B cell (primary cell): ENCODE measurements at places on chromosomes 5 and 9.
A peak's percentile ranks its signal among the peaks of the same experiment; 100 is the strongest.

DNA sequence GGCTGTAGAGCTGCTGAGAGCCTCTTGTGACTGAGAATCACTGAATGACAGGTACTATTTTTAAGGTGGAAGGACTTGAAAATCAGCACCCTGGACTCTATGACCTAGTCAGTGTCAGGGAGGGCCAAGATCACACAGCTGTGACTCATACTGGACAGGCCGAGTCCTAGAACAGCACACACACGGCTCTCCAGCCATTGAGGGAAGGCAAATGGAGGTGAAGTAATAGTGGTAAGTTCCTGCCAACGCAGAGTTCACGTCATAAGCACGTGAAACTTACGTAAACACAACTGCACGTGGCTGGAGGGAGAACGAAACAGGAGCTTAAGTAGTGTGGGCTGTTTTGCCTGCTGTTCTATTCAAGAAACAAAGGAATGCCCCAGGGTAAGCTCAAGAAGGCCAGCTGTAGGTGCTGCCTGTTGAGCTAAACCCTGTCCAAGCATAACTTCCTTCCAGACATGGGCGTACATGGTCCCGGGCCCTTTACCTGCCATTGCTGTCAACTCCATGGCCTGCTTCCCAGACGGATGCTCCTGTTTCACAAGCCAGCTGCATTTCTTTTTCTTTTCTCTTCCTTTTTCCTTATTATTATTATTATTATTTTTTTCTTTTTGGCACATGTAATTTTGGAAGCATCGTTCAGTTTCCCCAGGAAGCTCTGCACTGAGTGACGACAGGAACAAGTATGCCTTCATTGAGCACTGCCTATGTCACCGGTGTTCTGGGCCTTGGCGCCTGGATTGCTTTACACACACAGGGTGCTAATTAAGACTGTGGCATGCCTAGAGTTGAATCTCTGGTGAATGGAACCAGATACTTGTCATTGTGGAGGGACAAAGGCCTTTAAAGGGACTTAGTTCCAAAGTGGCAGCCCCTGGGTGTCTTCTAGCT, 10.2 kb upstream of the LCP2 start:
- peak; percentile 10 for DNase-seq

- no peak for DNase-seq
These were observed 69.7 kb upstream of the SH3GL2 start for GRCh38 chr9:17509151-17509550.

GRCh38 chr5:5271786-5272321, 131.7 kb downstream of the ADAMTS16 start:
- DNase-seq, result no peak

GRCh38 chr9:19885608-19886007, 96.8 kb upstream of the SLC24A2 start:
- no peak for DNase-seq

- DNase-seq, result no peak
These were observed 122.9 kb downstream of the CAVIN4 start for GRCh38 chr9:100700689-100701318.

DNA sequence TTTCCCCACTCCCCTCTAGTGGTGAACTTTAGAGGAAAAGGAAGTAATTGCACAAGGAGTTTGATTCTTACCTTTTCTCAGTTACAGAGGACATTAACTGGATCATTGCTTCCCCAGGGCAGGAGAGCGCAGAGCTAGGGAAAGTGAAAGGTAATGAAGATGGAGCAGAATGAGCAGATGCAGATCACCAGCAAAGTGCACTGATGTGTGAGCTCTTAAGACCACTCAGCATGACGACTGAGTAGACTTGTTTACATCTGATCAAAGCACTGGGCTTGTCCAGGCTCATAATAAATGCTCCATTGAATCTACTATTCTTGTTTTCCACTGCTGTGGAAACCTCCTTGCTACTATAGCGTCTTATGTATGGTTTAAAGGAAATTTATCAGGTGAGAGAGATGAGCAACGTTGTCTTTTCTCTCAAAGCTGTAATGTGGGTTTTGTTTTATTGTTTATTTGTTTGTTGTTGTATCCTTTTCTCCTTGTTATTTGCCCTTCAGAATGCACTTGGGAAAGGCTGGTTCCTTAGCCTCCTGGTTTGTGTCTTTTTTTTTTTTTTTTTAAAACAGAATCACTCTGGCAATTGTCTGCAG, 25.3 kb downstream of the SLC22A5 start:
- DNase-seq, result peak; percentile 59
